ENCODE measurements at places on chromosomes 12 and 14.

DNA sequence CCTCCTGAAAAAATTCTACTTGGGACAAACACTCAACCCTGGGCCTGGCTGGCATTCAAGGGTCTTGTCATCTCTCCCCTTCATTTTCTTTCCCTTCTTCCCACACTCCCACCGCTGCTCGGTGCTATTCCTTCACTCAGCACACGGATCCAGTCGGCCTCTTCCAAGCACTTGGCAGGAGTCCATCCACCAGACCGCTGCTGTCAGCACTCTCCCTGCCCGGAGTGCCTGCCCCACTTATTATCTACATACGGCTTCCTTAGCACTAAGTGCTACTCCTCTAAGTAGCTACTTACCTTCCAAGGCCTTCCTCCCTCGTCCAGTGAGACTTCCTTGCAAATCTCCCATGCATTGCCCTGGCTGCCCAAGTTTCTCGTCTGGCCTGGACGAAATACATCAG lies 29.8 kb downstream of the CALM1 start:
- DNase-seq: no peak

GRCh38 chr14:72708708-72709475 lies 185.0 kb downstream of the DPF3 start:
- DNase-seq: no peak

GRCh38 chr14:33674927-33675326 lies 275.9 kb downstream of the EGLN3 start:
- DNase-seq: no peak

GRCh38 chr12:12719496-12719895 lies 2.3 kb downstream of the CDKN1B start:
- DNase-seq: no peak

DNA sequence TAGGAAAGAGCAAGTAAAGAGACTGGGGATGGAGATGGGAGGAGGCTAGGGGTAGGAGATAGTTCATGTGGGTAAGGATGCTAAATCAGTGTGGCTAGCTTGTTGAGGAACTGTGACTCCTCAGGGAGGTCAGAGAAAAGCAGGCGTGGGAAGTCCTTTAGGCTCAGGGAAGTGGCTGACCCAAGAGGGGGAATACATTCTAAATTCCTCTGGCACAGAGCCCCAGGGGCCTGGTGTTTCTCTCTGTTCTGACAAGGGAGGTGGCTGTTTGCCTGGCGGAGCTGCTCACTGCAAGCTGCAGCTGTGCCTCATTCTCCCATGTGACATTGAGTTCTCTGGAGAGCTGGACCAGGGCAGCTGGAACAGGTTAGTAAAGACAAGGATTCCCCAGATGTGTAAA lies 152.2 kb upstream of the SLC38A2 start:
- DNase-seq: no peak

GRCh38 chr14:95045836-95046430 lies 111.4 kb downstream of the DICER1 start:
- DNase-seq: no peak

DNA sequence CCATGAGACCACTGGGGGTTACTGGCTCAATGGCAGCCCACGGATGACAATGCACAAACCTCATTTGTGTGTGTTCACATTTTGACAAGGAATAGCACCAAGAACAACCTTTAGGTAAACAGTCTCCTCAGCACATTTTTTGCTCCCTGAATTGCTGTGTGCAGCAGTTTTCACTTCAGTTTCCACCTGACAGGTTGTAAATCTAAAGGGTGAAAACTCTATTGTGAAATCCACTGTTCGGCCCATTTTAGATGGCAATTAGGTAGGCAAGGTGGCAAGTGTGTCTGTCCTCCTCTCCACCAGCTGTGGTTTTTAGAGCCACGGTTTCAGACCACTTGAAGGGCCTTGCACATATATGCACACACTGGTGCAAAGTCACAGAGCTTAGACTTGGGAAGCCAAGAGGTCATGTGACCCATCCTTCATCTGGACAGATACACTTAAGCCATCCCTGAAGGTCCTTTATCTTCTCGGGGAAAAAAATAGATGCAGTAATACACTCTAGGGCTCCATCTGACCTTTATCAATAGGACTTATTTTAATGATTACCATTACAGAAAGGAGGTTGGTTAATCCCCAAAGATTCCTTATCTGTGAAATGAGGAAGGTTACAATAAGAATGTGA lies 23.2 kb downstream of the HAL start:
- no peak for DNase-seq

DNA sequence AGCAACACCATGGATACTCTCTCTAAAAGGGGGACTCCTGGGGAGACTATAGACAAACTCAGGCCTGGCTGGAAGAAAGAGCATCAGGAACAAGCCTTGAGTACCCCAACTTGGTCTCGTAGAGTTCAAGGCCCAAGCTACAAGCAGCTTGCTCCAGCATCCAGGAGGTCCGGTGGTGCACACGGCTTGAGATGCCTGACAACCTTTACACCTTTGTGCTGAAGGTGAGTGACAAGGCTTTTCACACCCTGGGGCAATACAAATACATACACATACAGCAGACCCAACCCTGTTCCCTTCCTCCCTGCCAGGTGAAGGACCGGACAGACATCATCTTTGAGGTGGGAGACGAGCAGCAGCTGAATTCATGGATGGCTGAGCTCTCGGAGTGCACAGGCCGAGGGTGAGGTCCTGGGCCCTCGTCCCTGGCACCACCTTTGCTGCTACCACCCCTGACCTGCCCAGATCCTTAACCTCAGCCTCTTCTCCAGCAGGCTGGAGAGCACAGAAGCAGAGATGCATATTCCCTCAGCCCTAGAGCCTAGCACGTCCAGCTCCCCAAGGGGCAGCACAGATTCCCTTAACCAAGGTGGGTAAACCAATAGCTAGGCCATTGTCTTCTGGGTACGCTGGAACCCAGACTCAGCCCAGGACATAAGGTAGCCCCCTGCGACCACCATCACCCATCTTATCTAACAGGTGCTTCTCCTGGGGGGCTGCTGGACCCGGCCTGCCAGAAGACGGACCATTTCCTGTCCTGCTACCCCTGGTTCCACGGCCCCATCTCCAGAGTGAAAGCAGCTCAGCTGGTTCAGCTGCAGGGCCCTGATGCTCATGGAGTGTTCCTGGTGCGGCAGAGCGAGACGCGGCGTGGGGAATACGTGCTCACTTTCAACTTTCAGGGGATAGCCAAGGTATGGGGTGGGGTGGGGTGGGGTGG lies 41.2 kb downstream of the SH2B3 start:
- no peak for DNase-seq

DNA sequence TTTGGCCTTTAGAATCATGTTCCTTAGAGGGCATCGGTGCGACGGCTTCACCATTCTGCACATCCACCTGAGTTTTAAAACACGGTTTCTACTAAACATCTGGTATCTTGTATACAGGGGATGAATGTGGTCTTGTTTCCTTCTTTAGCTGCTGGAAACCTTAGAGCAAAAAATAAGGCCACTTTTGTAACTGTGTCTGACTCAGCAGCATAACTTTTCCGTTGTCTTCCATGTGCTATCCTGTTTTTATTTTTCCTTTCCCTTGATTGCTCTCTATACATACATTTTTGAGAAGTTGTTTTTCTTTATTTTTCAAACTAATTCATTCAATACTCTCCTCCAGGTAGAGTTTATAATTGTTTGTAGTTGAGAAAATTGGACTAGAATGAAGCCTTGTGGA lies 108.8 kb upstream of the PCED1B start:
- DNase-seq: no peak

- DNase-seq: no peak
Observed at GRCh38 chr12:88388566-88389540, 191.4 kb downstream of the KITLG start.

- no peak for DNase-seq
Observed at GRCh38 chr12:41013881-41014642, 174.1 kb upstream of the PDZRN4 start.

DNA sequence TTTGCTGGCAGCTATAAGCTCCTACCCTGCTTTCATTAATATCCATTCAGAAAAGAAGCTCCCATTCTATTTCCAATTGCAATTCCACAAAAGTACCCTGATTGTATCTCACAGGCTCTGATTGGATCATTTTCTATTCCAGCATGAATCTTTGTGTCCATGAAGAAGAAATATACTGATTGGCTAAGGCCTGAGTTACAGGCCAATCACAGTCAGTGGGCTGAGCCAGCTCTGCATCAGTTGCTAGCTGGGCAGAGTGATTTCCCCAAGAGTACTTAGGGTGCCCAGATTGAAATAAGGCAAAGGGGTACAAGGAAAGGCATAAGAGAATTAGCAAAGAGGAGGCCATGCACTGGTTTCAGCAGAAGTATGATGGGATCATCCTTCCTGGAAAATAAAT lies 14.4 kb downstream of the ART4 start:
- DNase-seq: no peak

- no peak for DNase-seq
Observed at GRCh38 chr12:19450362-19450761, 11.1 kb downstream of the AEBP2 start.

DNA sequence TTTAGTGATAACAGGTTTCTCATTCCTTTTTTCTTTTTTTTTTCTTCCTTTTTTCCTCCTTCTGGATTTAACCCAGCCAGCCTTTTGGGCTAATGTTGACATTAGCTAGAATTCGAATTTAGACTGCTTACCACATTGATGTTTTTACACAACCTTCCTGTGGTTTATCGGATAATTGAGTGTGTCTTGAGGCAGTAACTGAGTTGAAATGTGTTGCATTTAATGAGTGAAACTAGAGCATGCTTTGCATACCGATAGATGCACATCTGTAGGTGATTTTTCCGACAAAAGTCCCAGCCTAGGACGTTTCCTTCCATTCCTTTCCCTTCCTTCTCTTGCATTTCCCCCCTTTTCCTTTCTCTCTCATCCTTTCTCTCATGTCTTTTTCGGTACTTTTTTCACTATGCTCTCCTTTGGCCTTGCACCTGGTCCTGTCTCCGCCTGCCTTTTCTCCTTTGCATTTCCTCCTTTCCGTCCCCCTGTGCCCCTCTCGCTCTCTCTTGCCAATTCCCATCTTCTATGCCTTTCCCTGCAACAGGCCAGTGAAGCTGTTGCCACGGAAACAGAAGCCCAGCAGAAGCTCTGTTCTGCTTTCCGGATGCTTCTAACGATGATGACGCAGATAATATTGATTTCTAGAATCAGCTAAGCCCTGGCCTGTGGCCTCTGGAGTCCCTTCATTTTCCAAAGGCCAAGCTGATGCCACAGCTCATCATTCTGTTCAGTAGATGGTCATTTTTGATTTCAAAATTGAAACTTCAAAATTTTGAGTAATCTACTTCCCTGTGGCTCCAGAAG lies 76.1 kb downstream of the SLC25A47 start:
- no peak for DNase-seq

- no peak for DNase-seq
Observed at GRCh38 chr12:54020591-54021405, 7.4 kb upstream of the HOXC6 start.

GRCh38 chr12:59708064-59708463 lies 112.2 kb downstream of the SLC16A7 start:
- no peak for DNase-seq

GRCh38 chr14:70108419-70108818 lies 80.3 kb downstream of the SLC8A3 start:
- no peak for DNase-seq

DNA sequence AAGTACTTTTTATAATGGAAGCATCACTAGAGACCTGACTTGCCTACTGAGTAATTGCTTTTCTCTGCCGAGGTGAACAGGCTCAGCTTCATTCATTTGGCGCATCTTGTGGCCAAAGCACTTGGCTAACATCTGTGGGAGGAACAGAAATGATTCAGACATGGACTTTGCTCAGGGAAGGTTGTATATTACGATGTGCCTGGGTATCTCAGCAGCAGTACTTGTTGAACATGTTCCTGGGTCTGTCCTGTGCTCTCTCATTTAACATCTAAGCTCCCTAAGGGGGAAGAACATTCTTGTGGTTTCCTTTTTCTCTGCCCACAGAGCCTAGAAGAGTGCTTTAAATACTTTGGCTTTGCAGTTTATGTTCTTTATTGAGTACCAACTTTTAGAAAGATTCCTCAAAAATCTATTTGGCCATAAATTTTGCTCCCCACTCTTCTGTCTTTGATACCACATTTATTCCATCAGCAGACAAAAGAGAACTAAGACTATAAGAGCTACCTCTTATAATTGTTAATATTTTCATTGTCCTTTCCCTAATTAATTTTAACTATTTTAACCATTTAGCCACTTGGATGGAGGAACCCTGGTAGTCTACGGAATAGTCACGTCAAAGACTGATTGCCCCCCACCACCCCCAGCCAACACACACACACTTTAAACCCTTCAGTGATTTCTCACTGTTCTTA lies 101.2 kb upstream of the EGLN3 start:
- no peak for DNase-seq

DNA sequence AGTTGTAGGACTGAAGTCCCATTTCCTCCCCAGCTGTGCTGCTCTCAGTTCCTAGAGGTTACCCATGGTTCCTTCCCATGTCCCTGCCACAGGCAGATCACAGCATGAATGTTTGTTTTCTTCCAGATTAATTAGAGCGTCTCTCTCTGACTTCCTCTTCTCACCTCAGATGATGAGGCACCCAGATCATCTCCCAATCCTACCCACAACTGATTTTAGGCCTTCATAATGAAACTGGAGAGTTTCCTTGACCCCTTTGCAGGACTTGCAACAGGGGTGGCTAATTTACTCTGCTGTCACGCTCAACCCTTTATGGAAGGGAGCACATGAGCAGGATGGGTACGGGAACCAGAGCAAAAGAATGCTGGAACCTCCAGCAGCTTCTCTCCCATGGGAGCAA lies 32.1 kb upstream of the TXNRD1 start:
- no peak for DNase-seq
